ENCODE measurements at places on chromosomes 13 and 19.

DNA sequence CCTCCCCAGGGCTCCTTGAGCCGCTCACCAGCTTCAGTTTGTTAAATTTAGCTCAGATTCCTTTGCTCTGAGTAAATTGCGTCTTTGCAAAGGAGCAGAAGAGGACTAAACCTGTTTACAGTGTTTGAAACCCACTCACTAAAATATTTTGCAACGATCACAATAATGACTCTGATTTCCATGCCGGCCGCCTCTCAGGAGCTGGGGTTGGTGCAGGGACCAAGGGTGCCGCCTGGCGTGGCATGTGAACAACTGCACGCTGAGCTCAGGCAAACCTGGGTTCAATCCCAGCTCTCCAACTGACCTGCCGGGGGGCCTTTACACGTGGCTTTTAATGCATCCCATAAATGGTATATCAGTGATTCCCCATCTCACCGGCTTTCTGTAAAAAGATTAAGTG lies 68.7 kb upstream of the CACNA1A start:
- H3K36me3 ChIP-seq = no peaks in the 10 kb centered on the region
- H3K27me3 ChIP-seq = no peaks in the 10 kb centered on the region
- H3K4me3 ChIP-seq = no peak overlapping the region
- no peak for DNase-seq
- no peaks in the 10 kb centered on the region for H3K4me1 ChIP-seq
- no peak overlapping the region for H3K27ac ChIP-seq

DNA sequence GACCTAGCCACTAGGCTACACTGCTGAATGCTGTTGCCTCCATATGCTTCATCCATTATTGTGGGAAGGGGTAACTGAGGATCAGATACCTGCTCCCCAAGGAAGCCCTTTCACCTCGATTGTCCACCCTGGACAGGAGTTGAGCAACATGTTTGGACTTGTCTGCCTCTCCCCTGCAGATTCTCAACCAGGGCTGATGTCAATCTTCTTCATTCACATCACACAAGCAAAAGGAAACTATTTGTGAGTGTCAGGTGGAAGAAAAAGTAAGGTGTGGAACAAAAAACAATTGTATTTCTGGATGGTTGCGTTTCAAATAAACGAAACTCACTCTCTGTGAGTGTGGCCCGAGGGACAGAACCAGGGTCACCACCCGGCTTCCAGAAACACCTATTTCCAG lies 29.5 kb upstream of the MUC16 start:
- H3K27me3 ChIP-seq = no peaks in the 10 kb centered on the region
- no peaks in the 10 kb centered on the region for H3K36me3 ChIP-seq
- no peak overlapping the region for H3K27ac ChIP-seq
- DNase-seq = no peak
- H3K4me1 ChIP-seq = no peaks in the 10 kb centered on the region
- H3K4me3 ChIP-seq = no peak overlapping the region

DNA sequence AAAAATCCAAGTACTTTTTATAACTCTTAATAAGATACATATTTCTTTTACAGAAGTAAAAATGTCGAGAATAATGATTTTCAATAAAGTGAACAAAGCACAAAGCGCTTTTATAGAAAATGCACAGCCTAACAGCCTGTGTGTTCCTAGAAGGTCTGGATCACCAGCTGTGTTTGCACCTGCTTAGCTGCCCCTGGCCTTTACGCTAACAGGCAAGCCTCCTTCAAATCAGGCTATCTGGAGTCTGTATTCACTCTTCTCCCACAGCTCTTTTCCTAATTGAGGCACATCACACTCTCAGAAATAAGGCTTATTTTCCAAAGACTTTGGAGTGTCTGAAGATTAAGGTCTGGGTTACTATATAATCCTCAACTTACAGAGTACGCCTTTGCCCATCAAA lies 183.1 kb downstream of the LHFPL6 start:
- peaks cover 22% of the 10 kb centered on the region for H3K4me1 ChIP-seq
- no peaks in the 10 kb centered on the region for H3K27me3 ChIP-seq
- H3K27ac ChIP-seq = no peak overlapping the region

DNA sequence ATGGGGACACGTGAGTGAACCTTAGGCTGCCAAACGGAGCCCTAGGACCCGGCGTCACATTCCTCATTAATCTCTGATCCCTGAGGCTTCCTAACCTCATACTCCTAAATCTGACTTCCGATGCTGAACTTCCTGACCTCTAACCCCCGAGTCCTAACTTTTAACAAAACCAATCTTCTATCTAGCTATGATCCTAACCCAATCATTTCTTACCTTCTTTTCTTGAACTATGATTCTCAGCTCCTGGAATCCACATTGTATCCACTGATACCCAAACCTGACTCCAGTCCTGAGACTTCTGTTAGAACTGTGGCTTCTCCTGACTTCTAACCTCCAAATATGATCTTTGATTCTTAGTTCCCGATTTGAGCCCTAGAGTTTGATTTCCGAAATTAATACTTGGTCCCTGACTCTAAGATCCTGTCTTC lies 447 bp downstream of the NFKBIB start:
- peak overlapping the region; percentile 66 for H3K4me3 ChIP-seq
- no peak for DNase-seq
- H3K27ac ChIP-seq = peak overlapping the region; percentile 92

DNA sequence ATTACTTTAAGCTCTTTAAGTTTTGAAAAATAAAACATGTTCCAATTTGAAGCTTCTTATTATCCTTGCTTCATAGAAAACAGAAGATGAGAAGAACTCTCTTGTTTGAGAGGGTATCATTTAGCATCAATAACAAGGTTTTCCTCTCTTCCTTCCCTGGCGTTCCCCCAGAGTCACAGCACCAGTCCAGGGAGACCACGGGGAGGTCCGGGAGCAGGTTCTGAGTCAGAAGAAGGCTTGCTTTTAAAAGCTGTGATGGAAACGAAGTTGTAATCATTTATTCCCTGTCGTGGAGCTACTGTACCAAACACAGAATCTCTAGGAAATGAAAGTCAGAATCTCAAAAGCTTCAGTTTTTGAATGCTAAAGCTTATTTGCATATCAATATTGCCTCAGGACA lies 174.0 kb upstream of the LSM14A start:
- DNase-seq = no peak
- no peaks in the 10 kb centered on the region for H3K27me3 ChIP-seq
- no peaks in the 10 kb centered on the region for H3K36me3 ChIP-seq
- H3K4me3 ChIP-seq = no peak overlapping the region
- no peak overlapping the region for H3K27ac ChIP-seq
- H3K4me1 ChIP-seq = no peaks in the 10 kb centered on the region

- H3K4me3 ChIP-seq = no peak overlapping the region
- no peaks in the 10 kb centered on the region for H3K4me1 ChIP-seq
- no peak for DNase-seq
- no peaks in the 10 kb centered on the region for H3K36me3 ChIP-seq
These were observed 29.8 kb upstream of the SPACA7 start for GRCh38 chr13:112346173-112346898.

DNA sequence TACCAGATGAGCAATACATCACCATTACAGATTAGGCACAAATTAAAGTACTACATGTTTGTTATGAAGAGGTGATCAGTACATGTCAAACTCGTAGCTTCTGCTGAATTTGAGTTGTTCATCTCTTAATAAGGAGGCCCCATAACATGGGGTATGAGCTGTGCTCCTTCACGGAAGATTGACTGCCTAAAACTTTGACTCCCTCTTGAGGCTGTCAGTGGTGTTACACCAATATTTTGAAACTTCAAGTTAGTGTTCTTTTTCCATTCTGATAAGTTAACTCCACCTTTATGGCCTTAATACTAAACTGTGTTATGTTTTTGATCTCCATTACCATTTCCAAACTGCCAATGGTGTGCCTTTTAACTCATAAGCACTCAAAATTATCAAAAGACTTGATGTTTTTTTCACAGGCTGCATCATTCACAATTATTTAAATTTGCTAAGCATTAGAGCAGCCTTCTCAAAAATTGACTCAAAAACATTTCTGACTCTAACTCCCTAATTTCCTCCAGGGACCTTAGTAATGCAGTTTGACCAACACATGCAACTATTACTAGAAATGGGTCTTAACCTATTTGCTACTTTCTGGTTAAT lies 1591.5 kb downstream of the PCDH9 start:
- no peaks in the 10 kb centered on the region for H3K27me3 ChIP-seq
- H3K4me3 ChIP-seq = no peak overlapping the region
- DNase-seq = no peak
- H3K27ac ChIP-seq = no peak overlapping the region
- H3K4me1 ChIP-seq = no peaks in the 10 kb centered on the region

DNA sequence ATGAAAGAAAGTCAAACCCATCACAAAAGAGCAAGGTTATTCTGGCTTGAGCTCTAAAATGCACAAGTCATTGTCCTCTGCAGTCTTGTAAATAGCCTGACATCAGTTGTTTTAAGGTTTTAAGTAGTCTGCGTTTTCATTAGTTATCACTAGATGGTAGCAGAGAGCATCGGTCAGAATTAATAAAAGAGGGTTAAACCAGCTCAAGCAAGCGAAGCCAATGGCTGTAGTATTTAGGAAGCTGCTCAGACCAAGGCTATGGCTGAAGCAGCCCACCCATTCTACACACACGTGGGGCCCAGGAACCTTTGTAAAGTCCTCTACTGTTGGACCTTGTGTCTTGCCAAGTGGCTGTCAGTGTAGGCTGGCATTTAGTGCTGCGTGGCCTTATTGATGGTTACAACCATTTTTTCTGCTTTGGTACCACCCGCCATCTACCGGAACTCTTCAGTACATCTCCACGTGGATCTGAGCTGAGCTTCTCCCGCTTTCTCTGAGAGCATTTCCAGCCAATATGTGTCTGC lies 13.3 kb upstream of the ZNF57 start:
- no peaks in the 10 kb centered on the region for H3K36me3 ChIP-seq
- no peaks in the 10 kb centered on the region for H3K4me1 ChIP-seq
- H3K27me3 ChIP-seq = no peaks in the 10 kb centered on the region
- no peak for DNase-seq

- no peaks in the 10 kb centered on the region for H3K36me3 ChIP-seq
- H3K4me3 ChIP-seq = no peak overlapping the region
- DNase-seq = peak; percentile 74
- peaks cover 46% of the 10 kb centered on the region for H3K4me1 ChIP-seq
- H3K27me3 ChIP-seq = no peaks in the 10 kb centered on the region
These were observed 103.3 kb downstream of the ZAR1L start for GRCh38 chr13:32211813-32212212.

DNA sequence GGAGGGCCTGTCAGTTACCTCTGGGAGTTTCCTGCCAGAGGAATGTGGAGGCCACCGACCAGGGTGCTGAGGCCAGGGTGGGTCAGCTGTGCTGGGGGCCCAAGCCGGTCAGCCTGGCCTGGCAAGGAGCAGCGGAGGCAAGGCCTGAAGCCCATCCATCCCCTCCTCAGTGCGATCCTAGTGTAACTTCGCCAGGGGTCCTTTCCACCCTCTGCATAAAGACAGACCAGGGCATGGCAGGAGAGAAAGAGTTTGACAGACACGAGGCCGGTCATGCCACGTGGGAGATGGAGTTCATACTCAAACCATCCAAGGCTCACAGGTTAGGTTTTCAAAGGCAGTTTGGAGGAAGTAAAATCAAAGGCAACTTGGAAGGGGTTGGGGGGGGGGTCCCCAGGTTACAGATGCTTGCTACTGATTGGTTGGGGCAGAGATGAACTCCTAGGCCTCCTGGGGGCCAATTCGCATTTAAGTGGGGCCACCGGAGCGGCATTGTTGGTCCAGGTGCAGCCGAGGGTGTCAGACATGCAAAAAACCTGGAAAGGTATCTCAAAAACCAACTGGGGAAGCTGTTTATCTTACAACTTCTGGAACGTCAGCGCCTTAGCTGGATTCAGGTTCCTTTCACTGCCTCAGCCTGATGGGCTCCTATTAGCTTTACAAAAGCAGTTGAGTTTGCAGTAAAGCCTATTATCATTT lies 36.8 kb upstream of the DPRX start:
- H3K4me1 ChIP-seq = no peaks in the 10 kb centered on the region
- no peak overlapping the region for H3K27ac ChIP-seq
- DNase-seq = no peak
- H3K27me3 ChIP-seq = no peaks in the 10 kb centered on the region
- H3K4me3 ChIP-seq = no peak overlapping the region
- no peaks in the 10 kb centered on the region for H3K36me3 ChIP-seq

- no peak overlapping the region for H3K4me3 ChIP-seq
- no peaks in the 10 kb centered on the region for H3K4me1 ChIP-seq
- H3K27ac ChIP-seq = no peak overlapping the region
- no peaks in the 10 kb centered on the region for H3K27me3 ChIP-seq
- no peaks in the 10 kb centered on the region for H3K36me3 ChIP-seq
These were observed 1598.8 kb upstream of the MIR17HG start for GRCh38 chr13:89748716-89749115.

DNA sequence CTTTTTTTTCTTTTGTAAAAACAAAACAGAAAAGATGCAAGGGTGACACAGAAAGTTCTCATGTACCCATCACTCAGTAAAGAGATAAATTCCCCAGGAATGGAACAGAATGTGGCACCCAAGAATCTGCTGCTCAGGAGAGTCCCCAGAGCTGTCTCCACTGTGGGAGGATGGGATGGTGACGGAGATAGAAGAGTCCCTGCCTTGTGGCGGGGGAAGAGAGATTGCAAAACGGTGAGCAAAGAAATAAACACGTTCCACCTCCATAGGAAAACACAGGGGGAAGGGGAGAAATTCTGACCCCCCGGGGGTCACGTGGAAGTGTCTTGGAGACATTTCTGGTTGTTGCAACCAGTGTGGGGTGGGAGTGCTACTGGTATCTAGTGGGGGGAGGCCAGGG lies 76.4 kb downstream of the INSR start:
- peaks cover 10% of the 10 kb centered on the region for H3K4me1 ChIP-seq
- no peak overlapping the region for H3K4me3 ChIP-seq
- H3K36me3 ChIP-seq = no peaks in the 10 kb centered on the region
- no peaks in the 10 kb centered on the region for H3K27me3 ChIP-seq

- peaks cover 16% of the 10 kb centered on the region for H3K27me3 ChIP-seq
- DNase-seq = peak; percentile 21
- H3K27ac ChIP-seq = no peak overlapping the region
These were observed 43.3 kb upstream of the PEPD start for GRCh38 chr19:33564836-33565338.

DNA sequence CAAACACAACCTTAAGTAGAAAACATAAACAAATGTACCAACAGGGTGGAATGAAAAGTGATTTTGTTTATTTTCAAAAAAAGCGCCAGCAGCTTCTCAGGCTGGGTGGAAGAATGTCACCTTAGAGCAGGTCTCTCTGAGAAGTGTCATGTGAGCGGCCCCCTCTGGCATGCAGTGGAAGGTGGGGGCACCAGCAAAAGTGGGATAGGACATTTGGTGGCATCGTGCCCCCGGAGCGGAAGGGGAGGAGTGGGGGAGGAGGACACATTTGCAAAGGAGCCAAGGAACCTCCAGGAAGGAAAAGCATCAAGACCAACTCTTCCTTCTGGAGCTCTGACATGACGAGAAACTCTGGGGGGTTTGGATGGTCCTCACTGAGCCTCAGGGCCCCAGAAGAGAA lies 635.3 kb downstream of the UQCRFS1 start:
- peaks cover 11% of the 10 kb centered on the region for H3K4me1 ChIP-seq
- H3K27ac ChIP-seq = no peak overlapping the region
- H3K4me3 ChIP-seq = no peak overlapping the region
- no peaks in the 10 kb centered on the region for H3K36me3 ChIP-seq
- H3K27me3 ChIP-seq = no peaks in the 10 kb centered on the region

- H3K4me3 ChIP-seq = no peak overlapping the region
- no peak overlapping the region for H3K27ac ChIP-seq
- no peak for DNase-seq
- H3K27me3 ChIP-seq = no peaks in the 10 kb centered on the region
These were observed 58.1 kb upstream of the UBL3 start for GRCh38 chr13:29908416-29909080.

- no peak overlapping the region for H3K4me3 ChIP-seq
- H3K36me3 ChIP-seq = no peaks in the 10 kb centered on the region
- no peaks in the 10 kb centered on the region for H3K27me3 ChIP-seq
- DNase-seq = no peak
- no peak overlapping the region for H3K27ac ChIP-seq
These were observed 248.4 kb upstream of the TSHZ3 start for GRCh38 chr19:31597616-31598015.

- H3K27me3 ChIP-seq = no peaks in the 10 kb centered on the region
- no peaks in the 10 kb centered on the region for H3K4me1 ChIP-seq
- no peak for DNase-seq
- no peak overlapping the region for H3K27ac ChIP-seq
- H3K36me3 ChIP-seq = no peaks in the 10 kb centered on the region
These were observed 651.8 kb downstream of the PCDH9 start for GRCh38 chr13:66578305-66578704.
